ENCODE measurements at places on chromosomes 11 and 22.

DNA sequence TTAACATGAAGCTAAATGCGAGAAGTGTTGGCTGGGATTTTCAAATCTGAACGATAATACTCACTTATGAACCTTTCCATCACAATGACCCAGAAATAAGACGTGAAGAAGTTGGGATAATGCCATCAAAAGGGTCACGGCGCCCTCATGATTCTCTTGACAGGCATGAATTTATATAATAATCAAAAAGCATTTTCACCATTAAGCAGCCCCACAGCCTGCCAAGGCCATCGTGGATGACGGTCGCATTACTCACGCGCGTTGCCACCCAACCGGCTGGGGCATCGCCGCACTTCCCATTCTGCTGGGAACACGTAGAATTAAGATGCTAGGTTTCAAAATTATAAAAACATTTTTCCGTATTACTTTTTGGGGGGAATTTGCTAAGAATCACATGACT, 18.9 kb upstream of the GAL start:
- no peak for DNase-seq

GRCh38 chr22:21628386-21629254, 1.2 kb downstream of the YDJC start:
- DNase-seq = no peak

DNA sequence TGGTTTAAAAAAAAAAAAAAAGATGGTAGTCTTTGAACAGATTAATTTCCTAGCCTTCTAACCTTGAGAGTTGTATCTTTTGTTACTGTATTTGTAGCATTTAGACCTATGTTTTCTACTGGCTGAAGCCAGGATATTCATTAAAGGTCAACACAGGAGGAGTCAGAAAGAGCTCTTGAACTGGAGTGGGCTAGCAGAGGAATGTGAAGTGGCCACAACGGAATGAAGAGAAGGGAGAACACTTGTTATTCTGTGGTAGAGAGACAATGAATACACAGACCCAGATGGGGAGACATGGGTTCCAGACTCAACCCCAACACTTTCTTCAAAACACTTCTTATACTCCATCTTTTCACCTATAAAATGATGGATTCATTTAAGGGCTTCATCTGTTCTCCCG, 88.1 kb downstream of the RELT start:
- no peak for DNase-seq

GRCh38 chr22:29456211-29456671, 17.9 kb downstream of the RFPL1 start:
- no peak for DNase-seq

GRCh38 chr11:8717544-8717875, 34.9 kb downstream of the RPL27A start:
- DNase-seq = no peak

- no peak for DNase-seq
Measured at GRCh38 chr11:104573441-104573990, 324.7 kb downstream of the CASP12 start.

DNA sequence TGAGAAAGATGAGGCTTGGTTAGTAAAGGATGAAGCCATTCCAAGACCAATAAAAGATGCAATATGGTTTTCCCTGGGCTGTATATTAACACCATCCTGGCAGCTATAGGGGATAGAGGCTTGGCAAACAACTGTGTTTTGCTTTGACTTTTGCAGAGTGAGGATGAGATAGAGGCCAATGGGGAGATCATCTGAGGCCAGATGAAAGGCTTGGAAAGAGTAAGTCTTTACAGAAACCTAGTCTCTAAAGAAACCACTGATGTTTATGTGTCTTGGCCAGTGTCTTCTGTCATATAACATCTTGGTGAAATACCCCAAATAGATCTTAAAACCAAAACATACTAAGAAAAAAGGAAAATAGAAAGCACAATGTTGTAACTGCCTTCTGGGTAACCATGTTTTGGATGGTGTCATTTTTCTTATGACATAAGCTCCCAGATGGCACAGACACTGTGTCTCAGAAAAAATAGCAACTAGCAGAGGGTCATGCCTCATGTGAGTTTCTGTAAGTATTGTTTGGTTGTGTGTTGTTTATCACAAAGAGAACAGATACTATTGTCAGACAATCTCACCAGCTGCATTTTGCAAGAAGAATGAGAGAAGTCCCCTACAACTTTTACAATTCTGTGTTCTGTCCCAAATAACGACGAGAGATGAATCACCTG, 305.4 kb downstream of the ST3GAL4 start:
- no peak for DNase-seq

DNA sequence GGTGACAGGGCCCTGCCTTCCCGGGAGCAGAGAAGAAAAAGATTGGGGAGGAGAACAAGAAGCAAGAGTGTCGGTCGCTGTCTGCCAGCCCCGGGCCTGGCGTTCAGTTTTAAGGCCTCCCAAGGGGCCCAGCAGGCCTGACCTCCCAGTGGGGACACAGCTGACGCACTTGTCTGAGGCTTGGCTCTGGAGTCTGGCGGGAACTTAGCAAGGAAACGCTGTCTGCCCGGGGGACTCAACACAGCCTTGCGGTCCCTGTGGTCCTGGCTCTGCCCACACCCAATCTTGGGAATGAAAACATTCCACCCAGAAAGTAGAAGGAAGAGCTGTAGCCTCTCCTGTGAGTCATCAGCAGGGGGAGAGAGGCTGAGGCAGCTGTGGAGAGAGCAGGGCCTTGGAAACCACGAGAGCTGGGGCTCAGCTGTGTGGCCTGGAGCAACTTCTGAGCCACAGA, 54.4 kb downstream of the TRAF6 start:
- no peak for DNase-seq

DNA sequence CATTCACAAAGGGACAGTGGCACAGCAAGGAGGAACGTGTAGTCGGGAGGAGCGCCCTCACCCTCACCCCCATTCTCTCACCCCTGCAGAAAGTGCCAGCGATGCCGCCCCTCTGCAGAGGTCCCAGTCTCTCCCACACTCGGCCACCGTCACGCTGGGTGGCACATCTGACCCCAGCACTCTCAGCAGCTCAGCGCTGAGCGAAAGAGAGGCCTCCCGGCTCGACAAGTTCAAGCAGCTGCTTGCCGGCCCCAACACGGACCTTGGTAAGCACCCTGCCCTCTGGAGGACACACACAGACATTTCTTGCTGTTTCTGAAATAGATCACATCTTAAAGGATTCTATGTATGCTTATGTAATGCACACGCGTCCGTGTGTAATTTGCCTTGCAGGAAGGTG, 34.9 kb downstream of the TBC1D22A start:
- DNase-seq = no peak

DNA sequence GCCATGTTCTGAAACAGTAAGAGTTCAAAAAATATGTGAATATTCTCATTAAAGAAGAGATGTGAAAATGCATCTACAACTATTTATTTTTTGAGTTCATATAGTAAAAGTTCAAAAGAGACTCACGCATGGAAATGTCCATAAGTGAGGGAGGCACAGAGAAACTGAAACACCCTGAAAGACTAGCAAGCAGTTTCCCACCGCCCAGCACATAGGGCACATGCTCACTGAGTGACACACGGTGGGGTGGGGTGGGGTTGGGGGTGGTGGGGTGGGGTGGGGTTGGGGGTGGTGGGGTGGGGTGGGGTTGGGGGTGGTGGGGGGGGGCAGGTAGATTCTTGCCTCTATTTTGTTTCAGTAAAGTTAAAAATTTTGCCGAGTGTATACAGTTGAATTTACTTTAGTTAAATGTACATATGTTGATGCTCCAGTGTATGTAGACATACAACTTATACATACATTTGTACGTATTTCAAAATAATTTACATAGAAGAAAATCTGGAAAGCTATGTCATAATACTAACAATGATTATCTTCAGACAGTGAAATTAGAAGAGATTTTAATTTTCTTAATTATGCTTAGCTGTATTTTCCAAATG, 6.3 kb downstream of the CCDC34 start:
- no peak for DNase-seq

- no peak for DNase-seq
Measured at GRCh38 chr22:42294034-42294985, 23.9 kb upstream of the TCF20 start.

DNA sequence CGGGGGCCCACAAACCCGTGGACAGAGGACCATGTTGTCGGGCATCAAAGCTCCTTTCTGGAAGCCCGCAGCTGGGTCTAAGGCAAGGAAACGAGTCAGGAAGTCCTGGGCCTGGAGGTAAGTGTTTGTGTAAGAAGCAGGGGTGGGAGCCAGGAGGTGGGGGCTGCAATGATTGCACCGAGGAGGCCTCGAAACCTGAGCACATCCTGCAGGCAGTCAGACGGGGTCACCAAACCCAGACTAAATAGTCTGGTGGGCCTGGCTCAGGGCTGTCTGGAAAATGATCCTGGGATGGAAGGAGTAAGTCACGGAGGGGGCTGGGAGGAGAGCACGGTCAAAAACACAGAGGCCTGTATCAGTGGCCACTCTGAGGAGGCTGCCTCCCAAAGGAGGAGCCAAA, 539.2 kb downstream of the MN1 start:
- DNase-seq = no peak

GRCh38 chr11:69808667-69809086, 10.5 kb downstream of the FGF3 start:
- DNase-seq = no peak

- no peak for DNase-seq
Measured at GRCh38 chr11:95121698-95122097, 32.1 kb downstream of the ENDOD1 start.

DNA sequence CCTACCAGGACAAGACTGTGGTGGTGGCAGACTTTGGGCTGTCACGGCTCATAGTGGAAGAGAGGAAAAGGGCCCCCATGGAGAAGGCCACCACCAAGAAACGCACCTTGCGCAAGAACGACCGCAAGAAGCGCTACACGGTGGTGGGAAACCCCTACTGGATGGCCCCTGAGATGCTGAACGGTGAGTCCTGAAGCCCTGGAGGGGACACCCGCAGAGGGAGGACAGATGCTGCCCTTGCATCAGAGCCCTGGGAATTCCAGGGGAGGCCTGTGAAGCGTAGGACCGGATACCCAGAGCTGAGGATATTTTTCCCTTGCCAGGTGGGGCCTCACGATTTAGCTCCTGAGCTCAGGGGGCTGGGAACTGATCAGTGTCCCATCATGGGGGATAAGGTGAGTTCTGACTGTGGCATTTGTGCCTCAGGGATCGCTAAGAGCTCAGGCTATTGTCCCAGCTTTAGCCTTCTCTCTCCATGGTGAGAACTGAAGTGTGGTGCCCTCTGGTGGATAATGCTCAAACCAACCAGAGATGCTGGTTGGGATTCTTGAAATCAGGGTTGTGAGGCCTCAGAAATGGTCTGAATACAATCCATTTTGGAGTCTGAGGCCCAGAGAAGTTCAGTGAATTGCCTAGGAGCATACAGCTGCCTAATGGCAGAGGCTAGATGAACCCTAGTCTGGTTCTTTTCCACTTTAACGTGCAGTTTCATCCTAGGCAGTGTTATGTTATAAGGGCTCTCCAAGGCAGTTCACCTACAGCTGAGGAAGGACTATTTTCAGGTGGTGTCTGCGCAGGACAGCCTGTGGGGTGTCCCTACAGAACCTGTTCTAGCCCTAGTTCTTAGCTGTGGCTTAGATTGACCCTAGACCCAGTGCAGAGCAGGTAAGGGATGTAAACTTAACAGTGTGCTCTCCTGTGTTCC, 19.5 kb downstream of the PIK3IP1 start:
- peak; percentile 62 for DNase-seq

- DNase-seq = no peak
Measured at GRCh38 chr22:40270748-40271373, 75.4 kb upstream of the ADSL start.

- DNase-seq = no peak
Measured at GRCh38 chr11:44848963-44849350, 101.7 kb downstream of the TP53I11 start.

- no peak for DNase-seq
Measured at GRCh38 chr11:108751444-108751843, 86.6 kb downstream of the DDX10 start.

DNA sequence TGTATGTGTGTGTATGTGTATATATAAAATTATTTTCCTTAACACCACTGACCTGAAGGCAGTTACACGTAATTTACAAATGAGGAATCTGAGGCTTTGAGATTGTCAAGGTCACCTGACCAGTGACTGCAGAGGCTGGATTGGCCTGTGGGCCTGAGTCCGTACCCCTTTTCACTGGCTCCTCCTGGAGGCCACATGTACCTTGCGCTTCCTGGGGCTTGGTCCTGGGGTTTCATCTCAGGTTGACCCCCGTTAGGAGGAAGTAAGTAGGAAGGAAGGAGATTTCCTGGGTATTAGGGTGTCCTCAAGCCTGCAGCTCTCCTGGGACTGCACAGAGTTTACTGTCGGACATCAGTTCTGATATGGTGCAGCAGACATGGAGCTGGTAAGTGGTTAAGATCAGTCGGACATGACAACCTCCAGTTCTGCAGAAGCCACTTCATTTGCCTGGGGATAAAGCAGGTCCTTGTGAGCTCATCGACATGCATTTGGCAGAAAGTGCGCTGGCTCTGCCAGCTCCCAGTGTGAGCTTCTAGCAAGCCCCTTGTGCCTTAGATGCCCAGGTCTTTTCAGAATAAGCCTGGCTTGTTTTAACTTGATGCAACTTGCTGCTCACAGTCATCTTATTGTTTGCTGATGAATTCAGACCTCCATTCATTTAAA, 36.6 kb downstream of the ST3GAL4 start:
- DNase-seq = peak; percentile 51

- DNase-seq = no peak
Measured at GRCh38 chr22:17972385-17973191, 51.8 kb downstream of the MICAL3 start.

GRCh38 chr22:17980015-17980590, 44.3 kb downstream of the MICAL3 start:
- DNase-seq = no peak
